ENCODE measurements at places on chromosomes 6 and 20.

- no peak for DNase-seq
These were observed 150.7 kb downstream of the TBC1D7 start for GRCh38 chr6:13177664-13178063.

DNA sequence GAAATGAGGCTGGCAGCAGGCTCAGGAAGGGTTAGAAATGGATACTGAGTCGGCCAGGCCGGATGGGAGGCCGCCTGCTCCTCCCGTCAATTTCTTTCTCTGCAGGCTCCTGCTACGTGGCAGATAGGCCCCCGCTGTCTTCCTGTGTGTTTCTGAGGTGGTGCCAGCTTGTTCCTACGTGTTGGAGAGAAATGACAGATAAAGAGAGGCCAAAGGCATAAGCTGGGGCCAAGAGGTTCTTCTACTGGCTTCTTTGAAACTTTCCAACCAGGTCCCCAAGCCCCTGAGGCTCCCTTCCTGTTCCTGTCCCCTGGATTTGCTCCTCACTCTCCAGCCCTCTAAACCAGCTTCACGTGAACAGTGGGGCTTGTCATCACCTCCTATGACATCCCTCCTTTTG lies 76.8 kb downstream of the TCP11 start:
- DNase-seq, result no peak

DNA sequence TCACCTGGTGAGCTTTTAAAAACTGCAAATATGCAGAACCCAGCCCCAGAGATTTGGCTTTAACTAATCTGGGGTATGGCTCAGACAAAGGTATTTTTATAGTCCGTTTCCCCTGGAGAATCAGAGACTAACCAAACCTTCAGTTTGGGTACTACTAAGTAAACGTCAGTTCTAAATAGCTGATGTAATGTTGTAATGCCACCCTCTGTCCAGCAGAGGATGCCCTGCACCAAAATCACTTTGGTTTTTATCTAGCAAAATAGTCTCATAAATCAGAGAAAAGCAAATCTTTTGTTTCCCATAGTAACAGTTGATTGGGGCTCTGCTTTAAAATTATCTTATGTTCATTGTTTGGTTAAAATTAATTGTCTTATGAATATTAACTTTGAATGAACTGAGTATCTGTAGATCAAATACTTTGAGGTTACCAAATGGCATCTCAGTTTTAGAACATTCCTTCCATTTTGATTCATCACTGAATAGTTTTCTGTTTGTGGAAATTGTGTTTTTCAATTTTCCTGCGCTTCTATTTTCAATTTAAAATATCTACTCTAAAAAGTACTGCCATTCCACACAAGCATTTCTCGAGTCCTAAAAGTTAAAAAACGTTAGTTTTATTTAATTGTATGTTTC lies 278.3 kb upstream of the PLCB4 start:
- DNase-seq, result no peak

- no peak for DNase-seq
These were observed 76.3 kb downstream of the FARS2 start for GRCh38 chr6:5337573-5337972.

GRCh38 chr6:44193307-44193910 lies 23.3 kb upstream of the MYMX start:
- no peak for DNase-seq

DNA sequence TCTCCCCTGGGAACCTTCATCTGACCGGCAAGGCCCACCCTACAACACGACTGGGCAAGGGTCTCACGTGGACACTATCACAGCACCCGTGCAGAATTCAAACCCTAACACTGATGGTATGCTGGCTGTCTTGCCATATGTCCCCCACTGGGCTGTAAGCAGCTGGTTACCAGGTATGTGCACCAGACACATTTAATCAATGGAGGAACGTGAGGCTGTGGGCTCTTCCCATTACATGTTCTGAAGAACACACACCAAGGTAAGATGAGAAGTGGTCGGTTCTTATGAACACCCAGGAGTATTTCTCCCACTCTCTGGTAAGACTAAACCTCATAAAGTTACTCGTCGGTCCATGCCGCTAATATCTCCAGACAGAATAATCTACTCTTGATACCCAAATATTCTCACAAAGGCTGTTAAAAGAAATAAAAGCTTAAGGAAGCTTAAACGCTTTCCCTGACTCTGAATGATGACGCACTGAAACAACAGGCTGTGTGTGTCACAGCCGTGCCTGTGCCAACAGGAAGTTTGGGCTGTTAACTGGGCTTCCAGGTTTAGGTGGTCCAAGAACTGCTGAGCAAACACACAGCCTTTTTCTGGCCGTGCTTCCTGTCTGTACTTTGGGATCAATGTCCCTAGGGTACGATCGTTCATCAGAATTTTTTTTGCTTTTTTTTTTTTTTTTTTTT lies 75.3 kb downstream of the SLC23A2 start:
- DNase-seq, result no peak

All from GM06990 (cell line).